Stimulated activated CD8-positive, alpha-beta memory T cell treated with anti-CD3 and anti-CD28 coated beads, Interleukin-2, amount 100 ng/mL, for 1 hour (primary cell): ENCODE measurements at places on chromosomes 5 and 9.

- DNase-seq, result no peak
Observed at GRCh38 chr9:120983259-120983837, 56.8 kb upstream of the TRAF1 start.

DNA sequence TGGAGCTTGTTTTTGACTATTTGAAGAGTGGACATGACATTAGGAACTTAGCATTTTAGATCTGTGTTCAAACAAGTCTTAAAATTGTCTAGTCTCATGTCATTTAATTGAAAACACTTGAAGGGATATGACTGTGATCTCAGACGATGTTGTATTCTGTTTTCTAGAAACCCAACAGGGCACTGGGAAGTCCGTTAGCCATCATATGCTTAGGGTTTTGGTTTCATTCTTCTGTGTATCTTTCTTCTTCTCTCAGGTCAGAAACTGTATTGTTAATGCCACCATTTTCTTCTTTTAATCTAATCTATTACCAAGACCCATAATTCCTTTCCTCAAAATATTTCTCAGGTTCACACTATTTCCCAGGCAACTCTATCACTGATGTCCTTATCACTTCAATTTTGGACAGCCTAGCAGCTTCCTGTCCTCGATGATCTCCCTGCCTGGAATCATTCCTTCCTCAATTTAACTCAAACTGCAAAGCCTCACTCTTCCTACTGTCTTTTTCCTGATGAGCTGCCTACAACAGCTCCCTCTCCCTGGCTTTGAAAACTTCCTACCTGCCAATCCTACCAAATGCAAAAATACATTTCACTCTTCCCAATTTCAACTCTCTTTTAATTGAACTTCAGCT lies 77.7 kb downstream of the MEF2C start:
- DNase-seq, result no peak

DNA sequence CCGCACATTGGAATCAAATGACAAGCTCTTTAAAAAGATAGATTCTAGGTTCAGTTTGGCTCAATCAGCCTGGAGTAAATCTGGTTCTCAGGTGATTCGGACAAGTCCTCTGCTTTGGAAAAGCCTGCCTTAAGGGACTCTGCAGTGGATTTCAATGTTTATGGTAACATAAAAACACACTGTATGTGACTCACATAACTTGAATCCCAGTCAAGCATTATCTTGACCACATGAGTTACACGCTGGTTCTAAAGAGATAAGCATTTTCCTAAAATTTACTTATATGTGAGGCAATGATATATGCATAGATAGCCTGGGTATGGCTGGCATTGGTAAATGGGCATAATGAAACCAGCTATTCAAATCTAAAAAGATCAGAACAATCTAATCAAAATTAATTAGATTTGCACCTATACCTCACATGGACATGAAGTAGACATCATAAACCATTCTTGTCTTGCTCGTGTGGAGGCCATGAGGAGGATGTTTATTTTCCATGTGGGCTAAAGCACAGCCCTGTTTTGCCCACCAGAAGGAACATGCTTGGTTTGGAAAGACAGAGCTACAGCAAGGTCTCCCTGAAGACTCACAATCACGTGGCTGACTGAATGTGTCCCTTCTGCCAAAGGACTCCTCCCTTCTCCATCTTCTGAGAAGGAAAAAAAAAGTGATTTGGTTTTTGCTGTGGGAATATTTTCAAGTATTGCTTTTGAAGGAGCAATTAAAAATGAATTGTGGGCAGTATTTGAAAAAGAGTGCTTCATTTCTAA lies 351.7 kb downstream of the DIRAS2 start:
- DNase-seq, result no peak

DNA sequence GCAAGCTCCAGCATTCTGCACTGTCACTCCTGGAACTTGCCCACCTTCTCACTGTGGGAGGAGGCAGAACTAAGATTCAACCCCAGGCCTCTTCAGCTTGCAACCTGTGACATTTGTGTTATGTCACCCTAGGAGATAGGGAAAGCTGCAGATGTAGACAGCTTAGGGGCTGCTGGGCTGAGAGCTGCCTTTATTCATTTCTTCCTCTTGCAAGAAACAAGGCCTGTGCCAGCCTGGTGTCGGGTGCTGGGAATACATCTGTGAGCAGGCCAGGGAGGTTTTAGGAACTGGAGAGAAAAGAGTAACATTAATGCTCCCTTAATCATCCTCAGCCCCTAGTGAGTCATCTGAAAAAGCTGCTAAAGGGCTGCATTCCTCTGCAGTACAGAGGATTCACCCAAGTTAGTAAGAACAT lies 101.8 kb downstream of the FGF18 start:
- no peak for DNase-seq

- DNase-seq, result no peak
Observed at GRCh38 chr9:7982907-7983306, 183.3 kb upstream of the DMAC1 start.

- DNase-seq, result no peak
Observed at GRCh38 chr5:137761566-137761965, 7.4 kb upstream of the HNRNPA0 start.

- no peak for DNase-seq
Observed at GRCh38 chr9:133679056-133679455, 42.9 kb downstream of the DBH start.

DNA sequence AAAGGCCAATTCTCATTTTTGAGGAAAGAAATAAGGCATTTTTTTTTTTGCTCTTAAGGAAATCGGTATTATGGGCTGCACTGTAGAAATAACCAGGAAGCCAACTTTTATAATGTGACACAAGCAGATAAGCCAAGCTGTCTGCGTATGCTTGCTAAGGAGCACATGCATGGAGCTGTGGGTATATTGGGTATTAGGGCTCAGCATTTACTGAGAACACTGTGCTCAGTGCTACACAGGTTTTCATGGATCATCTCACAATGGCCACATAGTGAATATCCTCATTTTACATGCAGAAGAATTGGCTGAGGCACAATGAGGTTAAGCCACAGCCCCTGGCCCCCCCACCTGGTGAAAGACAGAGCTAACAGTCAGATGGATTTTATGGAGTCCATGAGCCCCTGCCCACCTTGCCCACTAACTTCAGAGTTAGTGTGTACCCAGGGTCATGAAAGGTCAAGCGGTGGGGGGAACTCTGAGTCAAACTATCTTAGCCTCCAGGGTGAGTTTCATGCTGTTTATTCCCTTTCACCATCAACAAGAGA lies 204.8 kb downstream of the SPATA31A6 start:
- DNase-seq, result no peak

GRCh38 chr5:138699482-138699881 lies 53.7 kb upstream of the CTNNA1 start:
- DNase-seq, result no peak
